ENCODE measurements at places on chromosomes 1 and 21.

DNA sequence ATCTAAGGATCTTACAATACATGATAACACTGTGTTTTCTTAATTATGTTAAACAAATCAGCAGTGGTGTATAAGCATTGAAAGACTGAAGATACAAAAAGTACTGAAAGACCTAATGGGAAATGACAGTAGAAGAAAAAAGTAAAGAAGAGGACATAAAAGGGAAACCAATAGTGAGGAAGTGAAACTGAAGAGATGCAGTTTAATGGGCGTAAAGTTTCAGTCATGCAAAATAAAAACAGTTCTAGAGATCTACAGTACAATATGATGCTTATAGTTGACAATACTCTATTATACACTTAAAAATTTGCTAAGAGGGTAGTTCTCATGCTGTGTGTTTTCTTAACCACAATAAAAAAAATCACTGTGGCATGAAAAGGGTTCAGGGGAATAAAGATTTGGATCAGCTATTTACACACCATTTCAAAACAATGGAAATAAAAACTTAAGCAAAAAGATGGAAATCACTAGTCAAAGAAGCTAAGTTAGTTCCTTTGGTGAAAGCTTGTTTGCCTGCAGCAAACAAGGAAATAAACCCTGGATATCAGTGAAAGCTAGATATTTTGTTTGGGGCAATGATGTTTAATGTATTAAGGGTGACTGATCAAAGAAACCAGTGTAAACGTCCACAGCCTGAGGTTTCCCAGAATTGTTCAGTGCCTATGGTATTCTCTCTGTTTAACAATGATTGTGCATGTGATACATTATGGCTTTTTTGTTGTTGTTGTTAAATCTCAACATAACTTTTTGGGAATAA lies 1160.8 kb upstream of the ADGRL2 start:
- no peak for DNase-seq

DNA sequence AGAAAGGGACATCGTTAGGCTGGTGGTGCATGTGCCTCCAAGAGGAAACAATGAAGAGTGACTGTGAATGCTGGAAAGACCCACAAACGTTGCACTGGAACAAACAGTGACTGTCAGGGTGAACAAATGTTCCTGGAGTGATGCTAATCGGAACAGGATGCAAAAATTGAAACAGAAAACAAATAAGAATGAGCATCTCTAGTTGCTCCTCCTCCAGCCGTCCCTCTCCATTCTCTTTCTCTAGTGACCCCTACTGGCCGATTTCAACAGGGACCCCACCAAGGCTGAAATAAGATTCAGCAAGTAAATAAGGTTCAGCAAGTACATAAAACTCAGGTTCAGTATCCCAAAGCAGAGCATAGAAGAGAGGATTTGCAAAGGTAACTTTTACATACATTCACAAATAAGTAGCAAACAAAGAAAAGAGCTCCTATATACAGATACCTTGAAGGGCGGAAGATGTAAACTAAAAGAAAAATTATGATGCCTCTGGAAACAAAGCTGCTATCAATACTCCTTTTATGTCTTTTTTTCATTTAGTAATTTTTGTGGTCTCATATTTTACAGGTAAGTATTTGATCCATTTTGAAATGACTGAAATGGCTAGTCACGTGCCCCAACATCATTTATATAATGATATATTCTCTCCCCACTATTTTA lies 836.1 kb upstream of the ADAMTS5 start:
- DNase-seq = no peak

DNA sequence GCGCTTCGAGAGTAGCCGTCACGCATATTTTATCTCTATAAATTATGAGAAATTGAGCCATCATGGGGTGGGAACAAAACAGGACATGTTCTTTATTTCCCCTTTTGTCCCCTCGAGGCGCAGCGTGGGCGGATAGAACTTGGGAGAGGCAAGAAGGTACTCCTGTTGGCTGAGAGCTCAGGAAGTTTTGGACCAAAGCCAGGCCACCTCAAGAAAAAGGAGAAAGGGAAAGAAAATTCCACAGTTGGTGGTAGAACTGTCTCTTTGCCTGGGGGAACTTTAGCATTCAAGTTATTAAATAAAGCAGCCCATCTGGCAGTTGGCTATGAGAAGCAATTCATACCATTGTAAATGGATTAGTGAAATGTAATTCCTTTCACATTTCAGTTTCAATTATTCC lies 76.4 kb upstream of the DSCAM start:
- no peak for DNase-seq

DNA sequence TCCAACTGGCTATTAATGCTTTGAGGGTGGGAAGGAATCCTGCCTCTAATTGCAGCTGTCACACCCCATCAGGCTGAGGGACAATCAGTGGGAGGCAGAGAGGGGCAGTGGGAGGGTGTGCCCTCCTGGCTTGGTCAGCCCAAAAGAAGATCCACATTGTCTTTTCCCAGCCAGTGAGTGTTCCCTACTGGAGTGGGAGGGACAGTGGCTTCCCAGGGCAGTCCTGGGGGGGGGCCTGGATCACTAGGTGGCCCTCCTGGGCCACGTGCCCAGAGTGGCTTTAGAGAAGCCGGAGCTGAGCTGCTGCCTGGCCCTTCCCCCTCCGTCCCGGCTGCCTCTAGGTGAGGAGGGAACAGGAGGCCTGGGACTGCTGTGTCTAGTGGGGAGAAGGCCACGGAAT lies 14.0 kb downstream of the INKA2 start:
- no peak for DNase-seq

- no peak for DNase-seq
Measured at GRCh38 chr21:35075546-35075945, 26.4 kb upstream of the RUNX1 start.

DNA sequence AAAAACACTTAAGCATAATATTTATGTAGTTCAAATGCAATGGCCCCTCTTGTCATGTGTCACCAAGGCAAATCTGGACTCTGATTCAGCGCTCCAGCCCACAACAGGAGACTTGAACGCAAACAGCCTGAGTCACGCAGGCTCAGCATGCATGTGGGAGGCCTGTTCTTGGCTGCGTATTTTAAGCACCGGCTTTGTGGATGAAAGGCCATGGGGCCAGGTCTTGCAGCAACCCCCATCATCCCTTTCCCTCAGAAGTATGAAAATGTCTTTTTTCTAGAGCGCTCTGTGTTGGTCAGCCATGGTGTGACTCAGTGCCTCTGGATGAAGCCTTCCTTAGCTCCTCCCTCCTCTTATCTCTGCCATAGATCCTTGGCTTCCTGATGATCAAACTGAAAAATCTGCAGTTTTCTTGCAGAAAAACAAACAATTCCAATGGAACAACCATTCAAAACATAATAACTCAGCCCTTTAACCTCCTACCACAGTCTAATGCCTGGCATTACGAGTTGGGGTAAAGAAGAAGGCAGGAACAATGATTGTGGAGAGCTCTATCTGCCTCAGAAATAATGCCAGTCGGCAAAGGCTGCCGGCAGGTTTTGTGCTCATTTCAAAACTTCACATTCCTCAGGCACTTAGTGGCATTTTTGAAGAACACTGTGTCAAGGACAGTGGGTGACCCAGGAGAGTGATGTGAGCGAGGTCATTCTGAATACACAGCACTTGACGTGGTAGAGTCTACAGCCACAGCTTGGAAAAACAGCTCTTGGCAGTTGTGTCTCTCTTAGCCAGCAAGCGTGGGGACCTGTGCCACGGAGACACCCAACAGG lies 167.5 kb downstream of the CLIC6 start:
- peak; percentile 99 for DNase-seq

GRCh38 chr21:29511096-29511495 lies 212.4 kb downstream of the BACH1 start:
- DNase-seq = no peak

DNA sequence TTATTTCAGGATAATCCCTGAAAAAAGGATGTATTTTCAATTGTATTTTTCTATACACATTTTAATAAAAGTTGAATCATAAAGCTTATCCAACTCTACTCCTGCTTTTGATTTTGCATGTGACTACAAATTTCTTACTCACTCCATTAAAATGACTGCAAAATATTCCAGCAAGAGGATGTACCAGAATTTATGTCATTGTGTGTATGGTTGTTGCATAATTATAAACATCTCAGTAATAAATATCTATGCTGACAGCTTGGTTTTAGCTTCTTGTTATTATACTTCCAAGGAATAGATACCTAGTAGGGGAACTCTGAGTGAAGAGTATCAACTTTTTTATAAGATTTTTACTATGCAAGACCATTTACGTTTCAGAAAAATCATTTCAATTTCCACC lies 463.2 kb upstream of the RUNX1 start:
- no peak for DNase-seq

- no peak for DNase-seq
Measured at GRCh38 chr1:226002667-226003501, 3.7 kb upstream of the SDE2 start.

GRCh38 chr1:201537891-201538611 lies 876 bp upstream of the NAV1 start:
- DNase-seq = no peak

DNA sequence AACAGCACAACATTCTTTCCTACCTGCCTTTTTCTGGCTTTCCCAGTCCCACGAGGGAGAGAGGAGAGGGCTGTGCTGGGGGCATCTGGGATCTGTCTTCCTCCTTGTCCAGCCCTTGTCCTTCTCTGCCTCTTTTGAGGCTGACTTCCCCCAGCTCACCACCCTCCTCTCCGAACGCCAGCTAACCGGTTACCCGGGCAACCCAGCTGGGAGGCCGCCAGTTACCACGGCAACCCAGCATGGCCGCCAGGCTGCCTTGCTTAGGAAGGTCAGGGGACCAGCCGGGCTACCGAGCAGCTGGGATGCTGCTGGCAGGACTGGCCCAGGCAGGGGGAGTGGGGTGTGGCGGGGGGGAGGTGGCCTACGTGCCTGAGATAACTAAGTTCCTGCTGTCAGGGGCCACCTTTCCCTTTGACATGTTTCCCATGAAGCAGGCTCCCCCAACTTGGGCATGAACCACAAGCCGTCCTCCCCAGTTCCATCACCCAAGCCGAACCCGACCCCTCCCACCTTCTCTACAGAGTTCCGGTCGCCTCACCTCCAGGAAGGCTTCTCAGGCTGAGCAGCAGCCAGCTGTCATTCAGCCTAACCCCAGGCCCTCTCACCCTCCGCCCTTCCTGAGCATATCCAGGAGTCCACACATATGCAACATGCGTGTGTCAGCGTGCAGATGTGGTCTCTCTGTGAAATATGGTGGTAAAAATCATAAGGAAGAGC lies 8.7 kb downstream of the PLEKHA6 start:
- peak; percentile 59 for DNase-seq

- peak; percentile 69 for DNase-seq
Measured at GRCh38 chr1:188027613-188028012, 1198.9 kb downstream of the PLA2G4A start.

DNA sequence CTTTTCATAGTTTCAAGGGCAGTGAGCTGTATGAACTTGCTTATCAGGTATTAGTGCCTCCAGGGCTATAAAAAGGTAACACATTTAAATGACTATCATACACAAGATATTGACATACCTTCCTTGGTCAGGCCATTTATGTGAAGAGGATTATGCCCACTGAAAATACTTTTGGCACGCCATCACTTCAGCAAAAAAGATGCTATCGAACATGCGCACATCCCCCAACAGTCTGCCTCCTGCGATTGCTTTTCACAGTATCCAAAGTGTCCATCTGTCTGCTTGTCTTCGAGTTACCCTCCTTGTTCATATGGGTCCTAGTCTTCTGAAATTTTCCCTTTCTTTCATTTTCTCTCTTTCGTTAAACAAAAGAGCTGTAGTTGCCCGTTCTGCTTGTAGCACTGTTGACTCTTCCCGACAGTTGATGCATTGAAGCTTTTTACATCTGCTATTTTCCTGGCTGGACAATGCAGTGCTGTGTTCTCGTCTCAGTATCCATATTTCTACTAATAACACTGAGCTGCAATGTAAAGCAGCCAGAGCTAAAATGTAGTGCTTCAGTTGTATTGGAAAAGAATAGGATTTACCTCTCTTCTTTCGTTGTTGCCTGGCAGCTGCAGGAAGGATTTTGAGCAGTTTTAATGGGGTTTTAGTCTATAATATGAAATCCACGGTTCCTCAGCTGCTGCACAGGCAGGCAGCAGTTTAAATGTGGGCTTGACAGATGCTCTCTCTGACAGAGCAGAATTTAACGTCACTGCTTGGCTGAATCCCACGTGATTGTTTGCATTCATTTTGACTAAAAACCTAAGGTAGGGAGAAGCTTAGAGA lies at the start of gene B3GALT2:
Gene B3GALT2 (minus strand): TSS at position 713 of the 831 bp plus-strand sequence. CDS start 5,051 bp downstream, outside the sequence.
- no peak for DNase-seq

DNA sequence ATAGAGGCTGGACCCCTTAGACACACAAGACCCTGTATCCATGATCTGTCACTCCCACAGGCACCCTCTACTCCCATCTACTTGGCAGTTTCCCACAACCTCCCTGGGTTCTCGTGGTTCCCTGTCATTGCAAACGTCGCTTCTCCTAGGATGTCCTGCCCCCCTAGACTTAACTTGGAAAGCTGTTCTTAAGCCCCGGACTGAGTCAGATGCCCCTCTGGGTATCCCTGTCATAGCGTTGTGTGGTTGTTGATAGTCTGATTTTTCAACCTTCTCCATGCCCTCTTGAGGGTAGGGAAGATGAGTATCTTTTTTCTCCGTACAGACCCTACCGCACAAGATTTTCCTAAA lies 11.8 kb downstream of the RCC1 start:
- no peak for DNase-seq

DNA sequence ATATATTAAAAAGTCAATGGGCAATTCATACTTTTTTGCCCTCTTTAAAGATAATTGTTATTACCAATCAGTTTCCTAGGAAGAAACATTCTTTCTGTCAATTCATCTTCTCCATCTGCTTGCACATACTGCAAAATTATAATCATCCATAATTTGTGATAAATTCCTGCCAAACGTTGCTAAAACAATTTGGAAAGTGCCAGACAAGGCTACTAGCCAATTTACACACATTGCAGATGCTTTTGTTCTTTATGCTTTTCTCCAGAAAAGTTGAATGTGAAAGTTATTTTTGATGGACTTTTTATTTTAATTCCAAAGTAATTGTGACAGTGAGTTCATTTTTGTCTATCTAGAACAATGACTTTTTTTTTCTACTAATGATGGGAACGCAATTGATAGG lies 992.8 kb upstream of the ADGRL2 start:
- no peak for DNase-seq

DNA sequence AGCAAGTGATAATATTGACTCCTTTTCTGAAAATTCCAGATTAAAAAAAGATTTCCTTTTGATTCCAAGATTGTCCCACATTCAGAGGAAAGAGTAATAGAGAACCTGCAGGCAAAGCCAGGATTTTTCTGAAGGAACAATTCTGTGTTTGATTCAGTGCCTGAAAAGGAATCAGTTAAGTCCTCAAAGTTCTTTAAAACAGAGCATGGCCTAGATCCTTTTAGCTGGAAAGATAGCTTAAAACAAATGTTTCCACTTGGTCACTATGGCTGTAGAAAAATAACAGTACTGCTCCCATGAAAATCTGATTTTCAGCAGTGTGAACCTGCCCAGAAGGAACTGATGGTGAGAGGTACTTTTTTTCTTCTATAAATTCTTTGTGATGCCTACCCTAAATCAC lies 41.8 kb downstream of the HS2ST1 start:
- no peak for DNase-seq
